Epithelial cell of proximal tubule (primary cell): ENCODE measurements at places on chromosomes 5 and 9.

- DNase-seq, result peak; percentile 30
Observed at GRCh38 chr5:62093976-62094375, 212.0 kb upstream of the KIF2A start.

DNA sequence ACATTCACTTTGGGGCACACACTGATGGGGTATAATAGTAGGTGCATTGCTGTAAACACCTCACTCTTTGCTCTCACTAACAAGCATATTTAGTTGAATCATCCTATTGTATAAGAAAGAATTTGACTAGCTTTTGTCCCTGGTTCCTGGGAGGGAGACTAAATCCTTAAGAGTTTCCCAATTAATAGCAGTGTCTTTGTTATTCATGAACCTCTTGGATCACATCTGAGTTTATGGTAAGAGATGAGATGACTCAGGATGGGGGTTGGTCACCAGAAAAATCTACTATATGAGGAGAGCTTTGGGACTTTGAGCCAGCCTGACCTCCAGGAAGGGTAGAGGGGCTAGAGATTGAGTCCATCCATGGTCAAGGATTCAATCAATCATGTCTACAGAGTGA, 56.8 kb downstream of the PUM3 start:
- no peak for DNase-seq

- no peak for DNase-seq
Observed at GRCh38 chr5:151674626-151675610, 11.8 kb downstream of the SPARC start.

- no peak for DNase-seq
Observed at GRCh38 chr5:164392531-164392930, 887.1 kb downstream of the MAT2B start.

DNA sequence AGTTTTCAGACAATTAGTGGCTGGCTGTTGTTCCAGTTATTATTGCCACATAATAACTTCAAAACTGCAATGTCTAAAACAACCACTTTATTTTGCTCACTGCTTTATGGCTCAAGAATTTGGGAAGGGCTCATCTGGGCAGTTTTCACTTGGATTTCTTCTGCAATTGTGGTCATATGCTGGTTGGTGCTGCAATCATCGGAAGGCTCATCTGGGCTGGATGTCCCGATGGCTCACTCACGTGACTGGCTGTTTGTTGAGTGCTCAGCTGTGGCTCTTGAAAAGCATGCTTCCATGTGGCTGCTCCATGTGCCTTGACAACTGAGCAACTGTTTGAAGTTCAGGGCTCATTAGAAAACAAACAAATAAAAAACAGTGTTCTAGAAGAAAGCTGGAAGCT, 1032.5 kb downstream of the DTWD2 start:
- DNase-seq, result no peak

DNA sequence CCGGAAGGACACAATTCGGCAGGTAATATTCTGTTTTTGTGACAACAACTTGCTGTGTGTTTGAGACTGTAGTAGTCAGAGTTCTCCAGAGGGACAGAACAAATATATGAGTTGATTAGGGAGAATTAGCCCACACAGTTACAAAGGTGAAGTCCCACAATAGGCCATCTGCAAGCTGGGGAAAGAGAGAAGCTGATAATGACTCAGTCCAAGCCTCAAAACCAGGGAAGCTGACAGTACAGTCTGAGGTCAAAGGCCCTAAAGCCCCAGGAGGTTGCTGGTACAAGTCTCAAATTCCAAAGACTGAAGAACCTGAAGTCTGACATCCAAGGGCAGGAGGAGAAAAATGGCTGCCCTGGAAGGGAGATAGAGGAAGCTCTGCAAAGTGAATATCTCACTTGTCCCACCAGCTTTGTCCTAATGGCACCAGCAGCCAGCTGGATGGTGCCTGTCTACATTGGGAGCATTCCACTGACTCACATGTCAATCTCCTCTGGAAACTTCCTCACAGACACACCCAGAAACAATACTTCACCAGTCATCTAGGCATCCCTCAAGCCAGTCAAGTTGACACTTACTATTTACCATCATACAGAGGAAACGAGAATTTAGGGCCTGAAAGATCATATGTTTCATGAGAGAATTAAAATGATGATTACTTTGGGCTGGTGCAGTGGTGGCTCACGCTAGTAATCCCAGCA, 36.3 kb upstream of the CTXN3 start:
- DNase-seq, result no peak

DNA sequence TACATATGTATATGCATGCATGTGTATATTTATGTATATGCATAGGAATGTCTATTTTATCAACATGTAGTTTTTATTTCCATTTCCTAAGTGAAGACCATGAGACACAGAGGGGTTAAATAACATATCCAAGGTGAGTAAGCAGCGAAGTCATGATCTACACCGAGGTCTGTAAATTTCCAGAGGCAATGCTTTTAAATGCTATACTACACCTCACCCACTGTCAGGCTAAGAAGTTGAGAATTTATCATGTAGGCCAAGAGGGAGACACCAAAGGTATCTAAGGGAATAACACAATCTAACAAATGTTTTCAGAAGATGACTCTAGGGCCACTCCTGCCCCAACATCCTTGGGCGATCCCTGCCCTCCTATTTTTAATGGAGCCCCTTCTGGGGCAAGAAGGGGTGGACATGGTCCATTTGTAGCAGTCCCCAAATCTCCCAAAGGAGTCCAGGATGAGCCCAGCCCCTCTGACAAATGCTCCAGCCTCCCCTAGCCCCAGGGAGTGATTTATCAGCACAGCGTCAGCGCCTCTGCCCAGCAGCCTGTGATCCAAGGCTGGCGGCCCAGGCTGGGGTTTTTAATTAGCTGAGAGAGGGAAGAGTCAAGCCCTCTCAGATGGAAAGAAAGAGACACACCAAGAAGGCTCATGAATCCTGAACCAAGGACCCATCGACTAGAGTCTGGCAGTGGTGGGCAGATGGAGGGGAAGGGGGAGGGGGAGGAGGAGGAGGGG, 339.9 kb downstream of the ASTN2 start:
- DNase-seq, result no peak

DNA sequence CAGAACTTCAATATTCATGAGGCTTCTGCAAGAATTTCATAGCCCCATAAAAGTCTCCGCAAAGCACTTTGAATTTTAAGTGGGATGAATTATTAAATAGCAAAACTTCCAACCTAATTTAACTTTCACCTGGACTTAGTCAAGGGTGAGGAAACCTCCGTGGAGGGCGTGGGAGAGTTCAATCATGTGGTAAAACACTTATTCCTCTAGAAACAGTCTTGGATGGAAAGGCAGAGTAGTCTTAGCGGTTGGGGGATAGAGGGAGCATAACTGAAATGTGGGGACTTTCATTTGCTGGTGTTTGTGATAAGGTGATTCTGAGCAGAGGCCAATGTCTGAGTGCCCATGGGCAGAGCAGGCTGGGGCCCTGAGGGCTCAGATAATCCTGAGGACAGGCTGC, 241.9 kb downstream of the IRX1 start:
- DNase-seq, result peak; percentile 6

DNA sequence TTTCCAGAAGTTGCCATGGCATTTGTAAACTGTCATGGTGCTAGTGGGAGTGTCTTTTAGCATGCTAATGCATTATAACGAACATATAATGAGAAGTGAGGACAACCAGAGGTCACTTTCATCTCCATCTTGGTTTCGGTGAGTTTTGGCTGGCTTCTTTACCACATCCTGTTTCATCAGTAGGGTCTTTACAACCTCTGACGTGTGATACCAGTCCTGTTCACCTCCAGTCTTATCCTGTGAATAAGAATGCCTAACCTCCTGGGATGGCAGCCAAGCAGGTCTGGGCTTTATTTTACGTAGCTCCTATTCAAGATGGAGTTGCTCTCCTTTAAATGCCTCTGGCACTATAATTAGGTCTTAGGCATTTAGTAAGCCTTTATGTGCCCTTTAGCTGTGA, 20.4 kb upstream of the RFK start:
- DNase-seq, result no peak

DNA sequence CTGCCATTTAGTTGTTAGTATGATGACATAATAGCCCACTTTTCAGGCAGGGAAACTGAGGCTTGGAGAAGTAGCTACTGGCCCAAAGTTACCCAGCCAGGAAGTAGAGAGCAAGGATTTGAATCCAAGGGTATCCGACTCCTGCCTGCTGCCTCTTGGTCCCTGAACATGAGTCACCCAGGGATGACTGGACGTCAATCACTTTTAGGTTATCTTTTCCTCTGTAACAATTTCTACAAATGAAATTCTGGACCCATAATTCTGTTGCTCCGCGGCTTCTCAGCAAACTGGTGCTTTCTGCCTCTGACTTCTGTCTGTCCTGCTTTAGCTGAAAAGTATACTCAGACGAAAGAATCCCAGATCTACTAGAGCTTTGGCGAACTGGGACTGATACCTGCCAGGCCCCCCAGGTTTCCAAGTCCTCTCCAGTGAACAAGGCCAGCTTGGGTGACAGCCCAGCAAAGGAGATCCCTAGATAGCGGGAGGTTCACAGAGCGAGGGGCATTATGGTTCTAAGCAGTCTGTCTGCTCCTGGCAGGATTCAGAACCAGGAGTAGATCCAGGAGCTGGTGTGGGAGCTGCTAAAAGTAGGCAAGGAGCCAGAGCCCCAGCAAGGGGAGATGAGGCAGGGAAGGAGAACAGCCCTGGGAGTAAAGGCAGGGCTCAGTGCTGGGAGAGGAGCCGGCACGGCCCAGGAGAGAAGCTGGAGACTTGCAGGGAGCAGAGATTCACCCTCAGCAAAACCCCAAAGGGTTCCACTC, 20.6 kb downstream of the OLFML2A start:
- no peak for DNase-seq

DNA sequence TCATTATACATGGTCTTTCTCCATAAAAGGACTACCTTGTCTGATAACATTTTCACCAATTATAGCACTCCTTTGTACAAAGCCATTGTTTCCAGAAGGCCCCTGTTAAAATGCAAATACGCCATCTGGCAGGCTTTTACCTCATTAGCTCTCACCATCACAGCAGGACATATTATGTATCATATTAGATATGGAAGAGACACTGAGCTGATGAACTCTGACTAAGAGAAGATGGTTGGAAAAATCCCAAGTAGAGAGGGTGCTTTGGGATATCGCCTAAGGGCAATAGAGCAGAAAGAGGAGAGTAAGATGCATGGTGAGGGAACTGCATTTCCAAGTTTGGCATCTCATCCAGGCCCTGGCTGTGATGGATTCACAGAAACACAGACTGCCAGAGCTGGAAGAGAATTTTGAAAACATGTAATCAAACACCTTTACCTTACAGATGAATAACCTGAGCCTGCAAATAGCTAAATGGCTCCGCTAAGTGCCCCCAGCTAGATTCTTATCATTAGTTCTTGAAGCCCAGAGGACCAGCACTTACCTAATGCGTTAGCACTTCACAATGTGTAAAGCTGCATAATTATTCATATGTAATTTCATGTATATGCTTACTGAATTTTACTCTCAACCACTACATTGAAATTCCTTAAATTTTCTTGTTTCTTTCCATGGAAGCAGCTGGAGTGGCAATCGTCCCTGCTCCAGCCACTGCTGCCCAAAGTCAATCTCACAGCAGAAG, 393.6 kb upstream of the IZUMO3 start:
- no peak for DNase-seq

GRCh38 chr9:33851301-33851700, 34.3 kb downstream of the UBE2R2 start:
- no peak for DNase-seq

DNA sequence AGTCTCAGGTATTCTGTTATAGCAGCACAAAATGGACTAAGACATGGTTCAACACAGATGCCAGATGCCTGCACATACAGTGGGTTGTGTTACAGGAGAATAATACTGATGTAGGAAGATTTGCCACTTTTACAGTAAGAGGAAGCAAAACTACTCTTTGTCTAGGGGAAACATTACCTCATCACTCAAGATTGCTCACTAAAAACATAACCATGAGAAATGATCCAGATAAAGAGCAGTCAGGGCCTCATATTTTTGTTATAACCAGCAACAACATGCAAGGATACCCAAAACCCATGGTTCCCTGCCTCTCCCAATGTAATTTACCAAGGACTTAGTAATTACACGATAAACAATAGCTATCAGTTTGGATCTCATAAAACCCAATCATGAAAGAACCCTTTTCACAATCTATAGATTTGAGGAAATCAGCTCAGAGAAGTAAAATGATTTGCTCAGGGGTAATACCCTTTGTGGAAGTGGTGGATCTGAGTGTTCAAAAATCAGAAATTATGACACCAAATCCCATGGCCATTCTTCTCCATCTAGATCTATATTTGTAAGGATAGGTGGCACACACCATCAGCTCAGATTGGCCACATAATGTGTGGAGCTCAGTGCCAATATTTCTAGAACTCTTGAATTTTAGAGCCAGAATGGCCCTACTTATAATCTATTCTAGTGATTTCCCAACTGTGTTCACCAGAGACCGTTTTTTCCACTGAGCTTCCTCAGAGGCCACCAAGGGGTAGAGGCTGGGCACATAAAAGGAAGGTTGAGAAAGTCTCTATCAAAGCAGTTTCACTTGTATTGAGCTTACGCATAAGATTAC, 27.8 kb downstream of the DPYSL3 start:
- DNase-seq, result no peak

DNA sequence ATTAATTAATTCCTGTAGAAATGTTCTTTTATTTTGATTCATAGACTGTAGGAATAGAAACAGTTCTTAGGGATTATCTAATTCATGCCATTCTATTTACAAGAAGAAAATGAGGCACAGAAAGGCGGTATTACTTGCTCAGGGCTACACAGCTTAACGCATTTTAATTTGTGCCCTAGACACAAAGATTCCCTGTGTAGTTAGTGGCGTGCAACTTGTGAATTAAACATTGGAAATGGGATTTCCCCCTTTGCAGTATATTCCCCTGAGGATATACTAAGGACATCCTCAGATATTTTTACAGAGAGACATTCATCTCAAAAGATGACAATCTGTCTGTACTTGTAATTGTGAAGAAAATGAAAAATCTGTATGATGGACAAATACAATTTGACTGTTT, 108.1 kb downstream of the SGCD start:
- no peak for DNase-seq

GRCh38 chr9:100427366-100428263, 672 bp downstream of the MSANTD3 start:
- no peak for DNase-seq

GRCh38 chr5:171309276-171310211, 496 bp downstream of the TLX3 start:
- no peak for DNase-seq

GRCh38 chr5:176547802-176548201, 1.3 kb upstream of the CDHR2 start:
- DNase-seq, result no peak

DNA sequence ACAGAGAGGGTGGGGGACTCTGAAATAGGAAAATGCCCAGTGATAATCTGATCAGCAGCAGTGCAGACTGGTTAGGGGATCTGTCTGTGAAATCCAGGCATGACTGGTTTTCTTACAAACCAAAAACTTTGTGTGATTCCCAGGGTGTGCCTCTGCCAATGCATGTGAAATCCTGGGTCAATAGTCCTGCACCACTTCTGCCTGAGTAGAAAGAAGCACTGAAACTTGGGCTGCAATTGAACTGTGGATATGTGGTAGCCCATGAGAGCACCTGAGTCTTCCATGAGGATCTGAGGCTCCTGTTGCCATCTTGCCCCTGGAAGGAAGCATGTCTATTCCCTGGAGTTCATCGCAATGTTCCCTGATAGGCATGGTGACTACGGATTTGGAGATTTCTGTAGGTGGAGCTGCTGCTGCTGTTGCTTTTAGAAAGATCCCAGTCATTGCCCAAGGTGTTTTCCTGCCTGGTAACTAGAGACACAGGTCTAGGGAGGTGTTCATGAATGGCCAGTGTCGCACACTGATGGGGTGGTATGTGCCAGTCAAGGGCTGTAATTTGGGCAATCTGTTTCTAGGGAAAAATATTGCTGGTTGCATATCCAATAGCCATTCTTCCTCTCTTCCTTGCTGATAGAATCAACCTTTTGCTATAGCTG, 146.7 kb downstream of the CARTPT start:
- no peak for DNase-seq

GRCh38 chr9:129100383-129101169, 10.0 kb downstream of the CRAT start:
- DNase-seq, result no peak
